Activated CD8-positive, alpha-beta memory T cell treated with anti-CD3 and anti-CD28 coated beads for 1 hour (primary cell): ENCODE measurements at places on chromosomes 12 and 14.

DNA sequence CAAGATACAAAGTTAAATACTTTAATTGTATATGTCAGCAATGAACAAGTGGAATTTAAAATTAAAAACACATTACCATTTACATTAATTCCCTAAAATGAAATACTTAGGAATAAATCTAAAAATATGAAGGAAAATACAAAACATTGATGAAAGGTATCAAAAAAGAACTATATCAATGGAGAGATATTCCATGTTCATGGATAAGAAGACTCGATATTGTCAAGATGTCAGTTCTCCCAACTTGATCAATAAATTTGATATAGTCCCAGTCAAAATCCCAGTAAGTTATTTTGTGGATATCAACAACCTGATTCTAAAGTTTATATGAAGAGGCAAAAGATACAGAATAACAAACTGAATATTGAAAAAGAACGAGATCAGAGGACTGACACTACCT is 33.5 kb downstream of the GPR68 start:
- no peak for DNase-seq

- peak; percentile 58 for DNase-seq
These were observed 20.5 kb upstream of the ITPR2 start for GRCh38 chr12:26853303-26854030.

- DNase-seq: no peak
These were observed 49.9 kb upstream of the TBX3 start for GRCh38 chr12:114733919-114734318.

DNA sequence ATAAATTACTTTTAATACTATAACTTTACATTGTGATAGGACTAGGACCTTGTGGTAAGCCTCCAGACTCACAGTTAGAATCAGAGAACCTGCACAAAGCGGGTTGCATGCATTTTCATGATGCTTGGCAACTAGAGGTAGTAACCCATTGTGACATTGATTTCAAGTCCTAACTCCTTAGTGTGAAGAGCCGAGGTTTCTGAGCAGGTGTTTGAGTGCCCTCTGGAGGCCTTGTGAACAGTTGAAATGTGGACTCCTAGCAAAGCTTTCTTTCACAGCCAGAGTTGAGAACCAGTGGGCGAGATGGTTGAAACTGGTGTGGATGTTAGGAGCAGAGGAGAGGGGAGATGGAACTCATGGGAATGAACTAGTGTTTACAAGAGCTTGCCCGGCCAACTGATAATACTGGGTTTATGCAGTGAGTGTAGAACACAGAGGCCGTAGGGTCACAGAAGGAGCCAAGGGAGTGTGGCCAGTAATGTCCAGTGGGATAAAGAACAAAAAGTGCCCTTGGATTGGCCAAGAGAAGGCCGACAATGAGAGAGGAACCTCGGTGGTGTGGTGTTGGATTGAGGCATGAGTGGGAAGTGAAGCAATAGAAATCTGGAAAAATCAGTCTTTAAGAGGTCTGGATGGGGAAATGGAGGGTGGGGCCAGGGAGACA is 10.9 kb downstream of the ZNF664 start:
- DNase-seq: peak; percentile 6

DNA sequence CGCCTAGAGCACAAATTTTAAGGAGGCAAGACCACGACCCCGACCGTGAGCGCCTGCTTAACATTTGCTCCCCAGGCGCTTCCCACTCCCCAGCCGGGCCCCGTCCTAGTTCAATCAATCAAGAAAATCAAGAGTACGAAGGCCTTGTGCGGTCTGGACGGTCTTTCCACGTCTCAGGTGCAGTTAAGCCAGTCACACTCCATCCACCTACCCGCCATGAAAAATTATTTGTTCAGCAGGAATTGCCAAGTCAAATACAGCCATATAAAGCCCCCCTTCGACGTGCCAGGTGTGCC is 603 bp upstream of the LRR1 start:
- DNase-seq: no peak
